ENCODE measurements at places on chromosomes 11 and 22.

- no peak for DNase-seq
These were observed 34.2 kb upstream of the PLET1 start for GRCh38 chr11:112294688-112295340.

- DNase-seq = no peak
These were observed 3.4 kb upstream of the NDUFC2 start for GRCh38 chr11:78083021-78083420.

DNA sequence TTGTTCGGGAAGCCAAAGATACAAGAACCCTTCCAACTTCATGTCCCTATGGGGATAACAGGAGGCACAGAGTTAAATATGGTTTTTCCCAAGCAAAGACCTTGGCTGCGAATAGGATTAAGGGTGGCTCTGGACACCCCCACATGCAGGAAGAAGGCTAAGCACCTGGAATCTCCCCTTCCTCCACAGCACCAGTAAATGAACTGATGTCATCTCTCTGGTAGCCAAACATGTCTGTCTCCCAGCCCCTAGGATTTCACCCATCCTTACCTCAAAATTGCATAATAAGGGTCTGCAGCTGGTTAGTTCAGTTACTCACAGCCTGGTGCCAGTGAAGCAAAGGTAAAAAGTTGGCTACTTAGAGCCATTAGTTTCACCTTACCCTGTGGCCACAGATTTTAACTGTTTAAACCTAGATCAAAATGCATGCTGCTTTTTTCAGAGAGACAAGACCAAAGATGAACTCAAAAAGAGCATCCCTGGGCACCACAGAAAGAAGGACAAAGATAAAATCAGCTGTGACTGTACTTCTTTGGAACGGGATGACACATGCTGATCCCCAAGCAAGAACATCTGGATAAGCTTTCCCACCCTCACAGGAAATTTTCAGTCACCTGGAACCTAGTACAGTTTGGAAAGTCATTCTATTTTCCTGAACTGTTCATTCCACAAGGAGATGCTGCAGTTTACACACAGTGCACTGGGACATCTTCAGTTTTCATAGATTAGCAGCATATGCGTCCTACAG is 77.2 kb upstream of the AKIP1 start:
- DNase-seq = no peak

- DNase-seq = no peak
These were observed 1.1 kb downstream of the GRIA4 start for GRCh38 chr11:105610871-105611571.

GRCh38 chr11:94791216-94791889 is 23.2 kb downstream of the AMOTL1 start:
- DNase-seq = no peak

GRCh38 chr11:109423466-109424190 is 1.6 kb downstream of the C11orf87 start:
- DNase-seq = no peak

- no peak for DNase-seq
These were observed 145.1 kb downstream of the TBC1D22A start for GRCh38 chr22:46907241-46908215.

DNA sequence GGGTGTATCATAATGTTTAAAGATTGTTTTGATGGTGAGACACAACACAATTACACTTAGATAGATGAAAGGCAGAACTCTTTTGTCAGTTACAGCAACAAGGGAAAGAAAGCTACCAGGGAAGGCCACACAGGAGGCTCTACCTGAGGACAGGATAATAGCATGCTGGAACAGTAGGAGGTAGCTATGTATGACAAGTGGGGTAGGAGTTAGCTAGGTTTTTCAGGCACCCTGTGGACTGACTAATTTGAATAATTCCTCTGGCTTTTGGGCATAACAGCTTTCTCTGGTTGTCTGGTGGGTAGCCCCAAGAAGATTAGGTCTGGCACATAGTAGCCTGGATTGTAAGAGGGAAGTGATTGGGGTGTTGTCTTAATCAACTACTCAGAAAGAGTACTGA is 475.4 kb upstream of the CHORDC1 start:
- no peak for DNase-seq

- DNase-seq = no peak
These were observed 338.6 kb downstream of the SHANK2 start for GRCh38 chr11:70913715-70914231.

- DNase-seq = no peak
These were observed 27.0 kb upstream of the MOB2 start for GRCh38 chr11:1513326-1514296.

- no peak for DNase-seq
These were observed 106.1 kb downstream of the SLC1A2 start for GRCh38 chr11:35313066-35313759.

GRCh38 chr11:26806219-26806618 is 84.4 kb upstream of the SLC5A12 start:
- DNase-seq = no peak

DNA sequence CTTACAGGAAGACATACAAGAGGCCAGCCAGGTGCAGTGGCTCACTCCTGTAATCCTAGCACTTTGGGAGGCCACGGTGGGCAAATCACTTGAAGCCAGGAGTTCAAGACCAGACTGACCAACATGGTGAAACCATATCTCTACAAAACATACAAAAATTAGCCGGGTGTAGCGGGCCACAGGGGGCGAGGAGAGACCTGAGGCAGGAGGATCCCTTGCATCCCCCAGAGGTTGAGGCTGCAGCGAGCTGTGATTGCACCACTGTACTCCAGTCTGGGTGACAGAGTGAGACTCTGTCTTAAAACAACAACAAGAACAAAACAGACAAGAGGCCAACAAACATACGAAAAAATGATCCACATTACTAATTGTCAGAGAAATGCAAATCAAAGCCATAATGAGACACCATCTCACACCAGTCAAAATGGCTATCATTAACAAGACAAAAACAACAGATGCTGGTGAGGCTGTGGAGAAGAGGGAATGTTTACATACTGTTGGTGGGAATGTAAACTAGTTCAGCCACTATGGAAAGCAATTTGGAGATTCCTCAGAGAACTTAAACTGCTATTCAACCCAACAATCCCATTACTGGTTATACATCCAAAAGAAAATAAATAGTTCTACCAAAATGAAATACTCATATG is 498.8 kb upstream of the ARHGAP42 start:
- no peak for DNase-seq

GRCh38 chr11:12502046-12502445 is 124.7 kb downstream of the PARVA start:
- no peak for DNase-seq
